H9 (cell line): ENCODE measurements at places on chromosomes 4 and X. TPM values are rescaled to one million over a fixed set of nuclear protein-coding genes. Genes with fewer than 3 reads are reported as not detected.
A peak's percentile ranks its signal among the peaks of the same experiment; 100 is the strongest.

The CYSLTR1 gene
- not detected in 2 replicates for total RNA-seq

- H3K36me3 ChIP-seq, result peaks cover 3% of the 10 kb centered on the region; the same call in 2 of the 3 replicates
- no peaks in the 10 kb centered on the region for H3K27me3 ChIP-seq
- H3K27ac ChIP-seq, result no peak overlapping the region
- DNase-seq, result no peak
- H3K4me1 ChIP-seq, result no peaks in the 10 kb centered on the region
Observed at GRCh38 chr4:3431446-3431993, 10.2 kb upstream of the HGFAC start.

DNA sequence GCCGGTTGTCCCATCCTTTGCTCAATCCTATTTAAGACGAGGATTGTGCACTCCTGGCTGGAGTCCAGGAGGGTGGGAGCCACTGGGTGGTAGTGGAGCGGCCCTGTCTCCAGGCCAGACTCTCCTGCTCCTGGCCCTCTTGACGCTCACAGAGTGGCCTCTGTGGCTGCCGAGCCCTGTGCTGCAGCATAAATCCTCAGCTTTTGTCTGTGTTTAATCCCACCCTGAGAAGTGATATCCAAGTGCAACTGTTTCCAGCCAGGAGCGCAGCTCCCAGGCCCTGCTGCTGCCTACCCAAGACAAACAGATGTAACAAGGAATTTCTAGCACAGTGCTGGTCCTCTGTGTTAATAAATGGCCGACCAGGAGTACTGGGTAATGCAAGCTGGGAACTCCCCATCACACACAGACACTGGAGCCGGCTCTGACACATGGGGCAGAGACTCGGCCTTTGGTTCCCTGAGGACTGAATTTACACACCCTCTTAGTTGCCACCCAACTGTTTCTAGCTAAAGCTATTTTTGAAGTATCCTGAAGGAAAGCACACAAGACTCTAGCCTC is 85.3 kb downstream of the GATB start:
- no peaks in the 10 kb centered on the region for H3K27me3 ChIP-seq
- no peaks in the 10 kb centered on the region for H3K4me1 ChIP-seq
- DNase-seq, result no peak
- no peak overlapping the region for H3K27ac ChIP-seq
- no peak overlapping the region for H3K4me3 ChIP-seq

DNA sequence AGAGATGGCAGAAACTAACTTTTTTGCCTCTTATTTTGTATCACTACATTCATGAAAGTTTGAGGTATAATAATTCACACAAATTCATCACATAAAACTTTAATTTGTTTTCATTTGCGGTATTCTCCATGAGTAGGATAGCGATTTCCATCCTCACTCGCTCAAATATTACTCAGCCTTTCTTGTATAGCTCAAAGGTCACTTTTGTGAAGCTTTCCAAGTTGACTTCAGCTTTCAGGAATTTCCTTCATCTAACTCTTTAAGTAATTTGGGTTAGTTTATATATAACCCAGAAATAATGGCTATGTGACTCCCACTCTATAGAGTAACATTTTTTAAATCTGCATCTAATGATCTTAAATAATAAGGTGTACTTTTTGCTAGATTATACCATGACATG is 314.4 kb downstream of the IL1RAPL1 start:
- H3K4me1 ChIP-seq, result no peaks in the 10 kb centered on the region
- no peak overlapping the region for H3K4me3 ChIP-seq
- no peak for DNase-seq
- H3K27ac ChIP-seq, result no peak overlapping the region
- H3K36me3 ChIP-seq, result peaks cover 16% of the 10 kb centered on the region
- no peaks in the 10 kb centered on the region for H3K27me3 ChIP-seq

DNA sequence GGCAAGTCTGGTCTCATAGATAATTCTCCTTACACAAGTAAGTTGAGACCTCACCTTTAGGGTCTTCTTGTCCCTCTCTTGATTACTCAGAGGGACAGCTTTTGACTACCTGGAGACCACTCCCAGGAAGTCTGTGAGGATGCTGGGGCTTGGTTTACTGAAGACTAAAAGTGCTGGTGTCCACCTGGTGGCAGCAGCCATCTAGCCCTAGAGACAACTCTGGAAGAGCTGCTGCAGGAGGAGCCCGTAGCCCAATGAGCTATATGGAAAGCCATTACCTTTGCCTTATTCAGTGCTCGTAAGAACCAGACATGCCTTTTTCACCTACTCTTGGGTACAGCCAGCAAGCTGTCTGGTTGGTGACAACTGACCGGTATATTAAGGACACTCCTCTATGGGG is 7.3 kb downstream of the FGFBP2 start:
- no peak overlapping the region for H3K27ac ChIP-seq
- H3K4me3 ChIP-seq, result no peak overlapping the region
- no peak for DNase-seq
- peaks cover 3% of the 10 kb centered on the region; the same call in 1 of the 2 replicates for H3K4me1 ChIP-seq

- H3K27ac ChIP-seq, result no peak overlapping the region
- no peaks in the 10 kb centered on the region for H3K27me3 ChIP-seq
- no peak for DNase-seq
- H3K4me3 ChIP-seq, result no peak overlapping the region
- no peaks in the 10 kb centered on the region for H3K36me3 ChIP-seq
Observed at GRCh38 chr4:73609706-73610105, 10.5 kb downstream of the RASSF6 start.

GRCh38 chr4:162847945-162848549 is 318.6 kb downstream of the NAF1 start:
- H3K36me3 ChIP-seq, result peaks cover 4% of the 10 kb centered on the region; the same call in 1 of the 2 replicates
- H3K27me3 ChIP-seq, result no peaks in the 10 kb centered on the region
- no peak overlapping the region for H3K4me3 ChIP-seq
- no peak overlapping the region for H3K27ac ChIP-seq

- H3K27me3 ChIP-seq, result no peaks in the 10 kb centered on the region
- 0 out of 3 replicates have a peak overlapping the region, but pooled peaks have one; percentile 28 for H3K4me3 ChIP-seq
- H3K4me1 ChIP-seq, result no peaks in the 10 kb centered on the region; the same call in 1 of the 2 replicates
- no peak overlapping the region for H3K27ac ChIP-seq
Observed at GRCh38 chr4:121698236-121698671, 1.5 kb upstream of the ANXA5 start.
